ENCODE measurements at places on chromosomes 12 and 14.
A peak's percentile ranks its signal among the peaks of the same experiment; 100 is the strongest.

- DNase-seq, result peak; percentile 63
Measured at GRCh38 chr12:120903412-120904196, 554 bp downstream of the SPPL3 start.

DNA sequence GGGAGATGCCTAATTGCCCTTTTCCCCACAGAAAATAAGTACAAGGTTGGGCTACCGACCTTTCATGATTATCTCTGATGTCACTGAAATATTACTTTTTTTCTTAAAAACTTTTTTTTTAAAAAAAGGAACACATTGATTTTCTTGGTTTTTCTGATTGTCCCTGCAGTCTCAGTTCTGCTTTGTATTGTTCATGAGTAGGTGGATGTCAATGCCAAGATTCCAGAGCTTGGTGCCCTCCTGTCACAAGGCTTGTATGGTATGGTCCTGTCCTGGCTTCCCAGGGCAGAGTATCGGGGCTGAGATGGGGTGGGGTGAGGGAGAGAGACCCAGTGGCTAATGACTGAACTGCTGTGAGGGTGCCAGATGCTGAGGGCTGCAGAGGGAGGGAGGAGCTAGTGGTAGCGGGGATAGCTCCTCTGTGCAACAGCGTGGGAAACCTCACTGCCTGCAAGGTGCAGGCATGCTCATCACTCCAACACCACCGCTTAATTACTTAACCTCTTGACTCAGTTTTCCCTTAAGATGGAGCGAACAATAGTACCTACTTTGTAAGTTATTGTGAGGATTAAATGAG is 4.4 kb upstream of the CTDSP2 start:
- DNase-seq, result no peak

GRCh38 chr12:68326716-68327115 is 5.4 kb downstream of the MDM1 start:
- DNase-seq, result no peak

DNA sequence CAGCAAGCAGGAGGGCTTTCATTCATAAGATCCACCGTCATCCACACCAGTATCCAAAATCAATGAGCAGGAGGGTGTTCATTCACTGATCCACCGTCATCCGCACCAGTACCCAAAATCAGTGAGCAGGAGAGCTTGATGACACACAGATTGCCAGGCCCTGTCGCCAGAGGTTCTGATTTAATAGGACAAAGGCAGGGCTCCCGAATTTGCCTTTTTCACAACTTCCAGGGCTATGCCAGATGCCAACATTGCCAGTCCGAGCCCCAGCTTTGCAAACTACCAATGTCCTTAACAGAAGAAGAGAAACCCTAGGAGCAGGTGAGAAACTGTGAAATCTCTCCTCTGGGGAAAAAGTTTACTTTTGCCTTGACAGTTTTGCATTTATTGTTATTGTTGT is 115.0 kb downstream of the SLC15A4 start:
- no peak for DNase-seq

GRCh38 chr12:119828300-119828699 is 48.8 kb downstream of the CIT start:
- DNase-seq, result no peak

GRCh38 chr12:93705237-93705636 is 28.1 kb downstream of the CRADD start:
- no peak for DNase-seq

- DNase-seq, result no peak
Measured at GRCh38 chr12:77070800-77071449, 5.6 kb upstream of the E2F7 start.

GRCh38 chr12:60035835-60036234 is 440.0 kb downstream of the SLC16A7 start:
- no peak for DNase-seq

GRCh38 chr12:65156366-65156841 is 13.0 kb upstream of the LEMD3 start:
- DNase-seq, result no peak

DNA sequence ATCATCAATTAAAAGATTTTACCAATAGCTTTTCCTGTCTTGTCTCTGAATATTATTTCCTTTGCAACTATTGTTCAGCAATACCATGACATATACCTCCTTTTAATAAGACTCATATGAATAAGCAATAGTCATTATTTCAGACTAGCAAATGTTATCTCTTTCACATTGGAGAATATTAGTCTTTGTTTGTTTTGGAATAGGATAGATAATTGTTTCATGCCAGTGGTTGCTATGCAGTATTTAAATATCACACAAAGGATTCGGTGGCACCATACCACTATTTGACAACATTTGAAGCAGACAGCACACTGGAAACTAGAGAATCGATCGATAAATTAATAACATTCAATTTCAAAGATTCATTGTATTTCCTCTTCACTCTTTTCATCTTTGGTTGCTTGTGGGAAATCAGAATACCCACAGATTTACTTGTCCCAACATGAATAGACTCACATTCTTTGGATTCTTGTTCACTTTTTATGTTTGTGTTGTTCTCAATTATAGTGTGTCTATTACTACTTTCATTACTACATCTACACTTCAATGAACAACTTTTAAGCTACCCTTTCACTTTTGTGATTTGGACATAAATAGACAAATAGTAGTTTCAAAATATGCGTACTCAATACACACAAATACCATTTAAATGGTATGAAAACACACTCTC is 42.7 kb upstream of the TBPL2 start:
- DNase-seq, result no peak
